ENCODE measurements at places on chromosomes 5 and 9.

- DNase-seq = no peak
Observed at GRCh38 chr5:62718324-62718723, 139.7 kb downstream of the LRRC70 start.

DNA sequence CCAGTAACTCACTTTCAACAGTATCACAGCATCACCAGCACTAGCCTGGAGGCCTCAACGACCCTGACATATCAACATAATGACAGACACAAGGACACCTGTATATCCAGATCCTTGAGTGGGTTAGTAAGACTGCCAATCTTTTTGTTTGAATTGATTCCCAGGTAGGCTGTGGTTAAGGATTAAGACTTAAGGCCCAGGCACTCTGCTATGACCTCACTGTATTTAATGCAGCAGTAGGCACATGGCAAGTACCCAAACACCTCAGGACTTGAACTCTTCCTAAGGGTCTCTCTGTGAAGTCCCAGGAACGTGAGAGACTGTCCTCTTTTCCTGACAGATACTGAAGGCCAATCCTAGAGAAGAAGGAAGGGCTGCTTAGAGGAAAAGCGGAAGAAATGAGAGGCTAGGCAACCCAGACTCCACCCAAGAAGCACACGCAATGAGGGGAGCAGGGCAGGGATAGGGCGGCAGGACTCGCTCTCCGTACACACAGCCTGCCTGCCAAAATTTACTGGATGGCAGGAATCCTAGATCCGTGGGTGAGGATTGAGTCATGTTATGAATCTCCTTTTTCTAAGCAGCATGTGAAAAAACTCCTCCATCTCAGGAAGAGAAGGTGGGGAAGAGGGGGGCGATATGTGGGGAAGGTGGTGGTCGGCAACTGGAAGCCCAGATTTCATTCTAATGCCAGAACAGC lies 93.4 kb downstream of the SIL1 start:
- no peak for DNase-seq

GRCh38 chr5:149485655-149486615 lies 65.3 kb downstream of the CSNK1A1 start:
- no peak for DNase-seq

DNA sequence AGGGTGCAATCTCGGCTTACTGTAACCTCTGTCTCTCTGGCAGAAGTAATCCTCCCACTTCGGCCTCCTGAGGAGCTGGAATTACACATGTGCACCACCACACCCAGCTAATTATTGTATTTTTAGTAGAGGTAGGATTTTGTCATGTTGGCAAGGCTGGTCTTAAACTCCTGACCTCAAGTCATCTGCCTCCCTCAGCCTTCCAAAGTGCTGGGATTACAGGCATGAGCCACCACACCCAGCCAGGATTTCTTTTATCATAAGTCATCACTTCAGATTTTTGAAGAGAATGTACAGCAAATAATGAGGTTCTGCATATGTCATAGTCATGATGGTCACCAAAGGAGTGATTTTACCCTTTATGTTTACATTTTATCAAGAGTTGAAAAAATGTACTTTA lies 108.1 kb downstream of the GCNT1 start:
- DNase-seq = no peak

DNA sequence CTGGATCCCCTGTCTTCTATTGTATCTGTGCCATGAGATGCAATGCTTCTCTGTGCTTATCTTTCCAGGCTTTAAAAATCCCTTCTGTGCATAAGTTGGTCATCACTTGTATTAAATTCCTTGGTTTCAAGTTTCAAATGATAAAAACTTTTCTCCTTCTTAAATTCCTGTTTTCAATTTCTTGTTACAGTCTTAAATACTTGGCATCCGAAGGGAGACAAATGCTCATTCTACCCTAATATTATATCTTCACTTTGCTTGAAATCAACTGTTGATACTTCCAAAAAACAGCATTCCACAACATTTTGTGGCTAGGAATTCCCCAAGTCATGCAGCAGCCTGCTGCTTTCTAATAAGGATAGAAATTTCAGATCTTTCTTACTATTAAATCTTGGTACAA lies 413.2 kb upstream of the ACTBL2 start:
- DNase-seq = no peak

GRCh38 chr5:150633429-150633828 lies 7.0 kb upstream of the SYNPO start:
- no peak for DNase-seq

DNA sequence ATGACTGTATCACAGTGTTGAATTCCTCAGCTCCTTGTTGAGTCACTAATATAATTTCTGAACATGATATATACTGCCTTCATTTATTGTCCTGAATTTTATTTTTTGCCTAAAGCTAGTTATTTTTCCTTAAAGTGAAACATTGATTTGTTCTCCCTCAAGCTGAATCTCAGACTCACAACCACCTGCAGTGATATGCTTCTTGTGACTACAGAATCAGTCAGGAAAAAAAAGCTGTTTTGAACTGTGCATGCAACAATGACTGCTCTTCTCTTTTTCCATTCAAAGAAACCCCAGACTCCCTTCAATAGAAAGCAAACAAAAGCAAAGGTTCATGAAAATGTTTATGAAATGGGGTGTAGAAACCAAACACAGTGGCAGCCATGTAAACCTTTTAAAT lies 470.2 kb upstream of the CHD1 start:
- DNase-seq = no peak

- no peak for DNase-seq
Observed at GRCh38 chr5:108925073-108925472, 177.4 kb downstream of the FER start.

GRCh38 chr5:52825826-52826225 lies 38.1 kb downstream of the ITGA1 start:
- DNase-seq = no peak

GRCh38 chr9:93827545-93828330 lies 127.4 kb downstream of the BARX1 start:
- DNase-seq = no peak

DNA sequence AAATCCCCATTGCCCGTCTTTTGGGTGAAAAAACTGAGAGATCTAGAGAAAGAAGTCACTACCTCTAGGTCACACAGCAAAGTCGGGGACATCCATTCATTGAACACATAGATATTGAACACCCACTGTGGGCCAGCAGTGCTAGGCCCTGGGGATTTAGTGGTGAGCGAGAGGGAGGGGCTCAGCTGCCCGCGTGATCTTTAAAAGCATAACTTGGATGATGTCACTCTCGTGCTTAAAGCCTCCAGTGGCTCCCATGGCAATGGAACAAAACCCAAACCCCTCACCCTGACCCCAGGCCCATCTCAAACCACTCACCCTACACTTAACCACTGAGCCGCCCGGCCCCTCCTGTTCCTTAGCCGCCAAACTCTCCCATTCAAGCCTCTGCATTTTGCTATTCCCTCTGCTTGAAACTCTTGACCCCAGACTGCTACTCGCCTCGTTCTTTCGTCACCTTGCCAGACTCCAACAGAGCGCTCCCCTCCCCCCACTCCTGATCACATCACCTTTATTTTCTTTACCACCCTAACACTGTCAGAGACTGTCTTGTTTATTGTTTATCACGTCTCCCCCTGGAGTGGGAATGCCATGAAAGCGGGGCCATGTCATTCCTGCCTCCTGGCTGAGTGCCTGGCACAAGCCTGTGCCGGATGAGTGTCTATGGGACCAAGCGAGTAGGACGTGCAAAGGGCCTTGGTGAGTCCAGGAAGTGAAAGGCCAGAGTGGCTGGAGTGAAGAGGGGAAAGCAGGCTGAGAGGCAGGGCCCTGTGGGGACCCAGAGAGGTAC lies 710 bp upstream of the PIP5KL1 start:
- DNase-seq = no peak

DNA sequence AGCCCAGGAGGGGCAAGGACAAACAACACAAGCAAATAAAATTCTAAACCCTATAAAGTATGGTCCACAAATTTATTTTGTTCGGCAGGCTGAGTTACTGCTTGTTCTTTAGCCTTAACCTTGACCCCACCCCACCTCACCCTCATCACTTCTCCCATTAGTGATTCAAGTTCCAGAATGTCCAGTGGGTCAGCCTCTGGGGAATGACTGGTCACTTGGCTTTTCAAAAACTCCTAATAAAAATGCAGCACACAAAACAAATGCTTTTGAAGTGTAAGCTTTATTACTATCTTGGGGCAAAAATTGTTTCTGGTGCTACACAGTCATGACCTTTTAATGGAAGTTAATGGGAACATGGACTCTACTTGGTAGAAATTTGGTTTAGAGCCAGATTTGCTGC lies 142.1 kb downstream of the MPDZ start:
- no peak for DNase-seq

DNA sequence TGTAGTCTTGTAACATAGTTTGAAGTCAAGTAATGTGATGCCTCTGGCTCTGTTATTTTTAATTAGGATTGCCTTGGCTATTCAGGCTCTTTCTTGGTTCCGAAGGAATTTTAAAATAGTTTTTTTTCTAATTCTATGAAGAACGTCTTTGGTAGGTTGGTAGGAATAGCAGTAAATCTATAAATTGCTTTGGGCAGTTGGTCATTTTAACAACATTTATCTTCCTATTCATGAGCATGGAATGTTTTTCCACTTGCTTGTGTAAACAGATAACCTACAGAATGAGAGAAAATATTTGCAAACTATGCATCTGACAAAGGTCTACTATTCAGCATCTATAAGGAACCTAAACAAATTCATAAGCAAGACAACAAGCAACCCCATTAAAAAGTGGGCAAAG lies 173.2 kb upstream of the TRPC7 start:
- no peak for DNase-seq

- DNase-seq = no peak
Observed at GRCh38 chr5:115413651-115414050, 117.2 kb upstream of the CCDC112 start.

DNA sequence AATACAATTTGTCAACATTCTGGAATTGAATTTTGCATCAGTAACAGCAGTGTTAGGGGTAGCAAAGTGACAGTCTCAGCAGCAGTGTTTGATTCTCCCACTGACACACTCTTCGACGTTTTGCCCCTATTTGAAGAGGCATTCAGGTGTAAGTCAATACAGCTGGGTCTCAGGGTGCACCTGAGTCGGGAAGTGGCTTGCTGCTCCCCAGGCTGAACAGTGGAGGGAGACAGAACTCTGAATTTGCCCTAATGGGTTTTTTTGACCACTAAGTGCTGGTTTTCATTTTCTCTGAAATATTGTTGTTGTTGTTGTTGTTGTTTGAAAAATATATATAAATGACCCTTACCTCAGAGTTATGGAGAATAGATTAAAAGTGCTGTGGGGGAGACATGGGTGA lies 223.2 kb downstream of the TLR4 start:
- no peak for DNase-seq

DNA sequence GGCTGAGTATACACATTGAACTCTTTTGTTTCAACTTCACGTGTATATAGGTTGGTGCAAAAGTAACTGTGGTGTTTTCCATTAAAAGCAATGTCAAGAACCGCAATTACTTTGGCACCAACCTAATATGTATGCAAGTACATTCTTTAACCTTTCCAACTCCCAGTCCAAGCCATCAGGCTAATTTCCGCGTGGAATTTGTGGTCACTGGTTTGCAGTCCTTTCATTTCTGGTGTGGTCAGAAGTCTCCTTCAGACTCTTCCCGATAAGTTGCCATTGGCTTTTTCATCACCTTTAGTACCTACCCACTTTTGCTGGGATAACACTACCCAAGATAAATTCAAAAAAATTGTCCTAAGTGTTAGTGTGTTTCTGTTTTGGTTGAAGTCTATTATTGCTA lies 84.0 kb downstream of the RGS3 start:
- no peak for DNase-seq

Measured in activated CD8-positive, alpha-beta memory T cell treated with anti-CD3 and anti-CD28 coated beads for 4 hours (primary cell).